ENCODE measurements at places on chromosomes 7 and 10.
A peak's percentile ranks its signal among the peaks of the same experiment; 100 is the strongest.

DNA sequence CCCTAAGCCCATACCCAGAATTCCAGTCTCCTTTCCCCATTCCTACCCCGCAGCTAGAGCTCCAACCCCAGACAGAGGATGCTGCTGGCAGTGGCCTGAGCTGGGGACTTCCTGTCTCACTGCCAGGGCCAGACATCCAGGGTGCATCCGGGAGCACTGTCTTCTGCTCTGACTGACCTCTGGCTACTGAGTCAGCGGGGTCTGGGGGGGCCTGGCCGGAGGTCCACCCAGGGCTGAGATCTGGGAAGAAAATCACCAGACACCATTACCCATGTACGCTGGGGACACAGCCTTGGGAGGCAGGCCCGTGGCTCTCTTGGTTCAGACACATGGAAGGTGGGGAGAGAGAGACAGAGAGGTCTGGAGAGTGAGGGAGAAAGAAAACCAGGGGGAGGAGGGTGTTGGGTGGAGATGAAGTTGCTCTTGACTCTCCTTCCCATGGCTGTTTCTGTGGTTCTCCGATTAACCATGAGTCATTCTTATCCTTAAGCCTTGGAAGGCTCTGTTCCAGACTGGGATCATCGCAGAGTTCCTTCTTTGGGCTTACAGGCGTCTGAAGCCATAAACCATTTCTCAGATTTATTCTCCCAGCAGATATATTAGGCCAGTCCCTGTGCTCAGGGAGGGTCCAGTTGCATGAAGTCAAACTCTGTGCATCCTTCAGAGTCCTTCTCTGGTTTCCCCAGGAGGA is 23.6 kb downstream of the TSPAN15 start:
- no peaks in the 10 kb centered on the region for H3K4me1 ChIP-seq
- no peaks in the 10 kb centered on the region for H3K27me3 ChIP-seq
- DNase-seq = no peak
- peak overlapping the region; percentile 71 for H3K27ac ChIP-seq
- no peak overlapping the region for H3K4me3 ChIP-seq

GRCh38 chr10:44184633-44185314 is 200.1 kb downstream of the CXCL12 start:
- no peak overlapping the region for H3K27ac ChIP-seq
- no peaks in the 10 kb centered on the region for H3K27me3 ChIP-seq
- H3K4me1 ChIP-seq = no peaks in the 10 kb centered on the region
- H3K36me3 ChIP-seq = no peaks in the 10 kb centered on the region
- no peak for DNase-seq

- H3K36me3 ChIP-seq = no peaks in the 10 kb centered on the region
- no peaks in the 10 kb centered on the region for H3K27me3 ChIP-seq
- no peak overlapping the region for H3K27ac ChIP-seq
- no peaks in the 10 kb centered on the region for H3K4me1 ChIP-seq
- H3K4me3 ChIP-seq = no peak overlapping the region
These were observed 147.7 kb upstream of the SLC26A5 start for GRCh38 chr7:103593691-103594090.

DNA sequence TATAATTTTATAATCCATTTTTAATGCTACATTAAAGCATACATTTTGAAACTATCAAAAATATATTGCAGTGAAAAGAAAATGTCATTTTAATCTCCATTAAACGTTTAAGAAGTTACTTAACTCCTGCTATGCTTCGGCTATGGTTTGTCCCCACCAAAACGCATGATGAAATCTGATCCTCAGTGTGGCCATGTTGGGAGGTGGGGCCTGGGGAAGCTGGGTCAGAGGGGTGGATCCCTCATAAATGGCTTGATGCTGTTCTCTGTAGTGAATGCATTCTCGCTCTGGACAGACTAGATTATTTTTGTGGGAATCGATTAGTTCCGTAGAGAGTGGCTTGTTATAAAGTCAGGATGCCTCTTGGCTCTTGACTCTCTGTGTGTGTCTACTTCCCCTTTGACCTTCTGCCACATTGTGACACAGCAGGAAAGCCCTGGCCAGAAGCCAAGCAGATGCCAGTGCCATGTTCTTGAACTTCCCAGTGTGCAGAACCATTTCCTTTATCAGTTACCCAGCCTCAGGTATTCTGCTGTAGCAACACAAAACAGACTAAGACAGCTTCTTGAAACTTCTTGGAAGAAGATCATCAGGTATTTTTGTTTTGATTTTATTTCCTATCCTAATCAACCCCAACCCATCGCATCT is 77.8 kb downstream of the TCERG1L start:
- DNase-seq = no peak
- no peaks in the 10 kb centered on the region for H3K4me1 ChIP-seq
- no peak overlapping the region for H3K27ac ChIP-seq
- H3K36me3 ChIP-seq = no peaks in the 10 kb centered on the region
- no peak overlapping the region for H3K4me3 ChIP-seq

DNA sequence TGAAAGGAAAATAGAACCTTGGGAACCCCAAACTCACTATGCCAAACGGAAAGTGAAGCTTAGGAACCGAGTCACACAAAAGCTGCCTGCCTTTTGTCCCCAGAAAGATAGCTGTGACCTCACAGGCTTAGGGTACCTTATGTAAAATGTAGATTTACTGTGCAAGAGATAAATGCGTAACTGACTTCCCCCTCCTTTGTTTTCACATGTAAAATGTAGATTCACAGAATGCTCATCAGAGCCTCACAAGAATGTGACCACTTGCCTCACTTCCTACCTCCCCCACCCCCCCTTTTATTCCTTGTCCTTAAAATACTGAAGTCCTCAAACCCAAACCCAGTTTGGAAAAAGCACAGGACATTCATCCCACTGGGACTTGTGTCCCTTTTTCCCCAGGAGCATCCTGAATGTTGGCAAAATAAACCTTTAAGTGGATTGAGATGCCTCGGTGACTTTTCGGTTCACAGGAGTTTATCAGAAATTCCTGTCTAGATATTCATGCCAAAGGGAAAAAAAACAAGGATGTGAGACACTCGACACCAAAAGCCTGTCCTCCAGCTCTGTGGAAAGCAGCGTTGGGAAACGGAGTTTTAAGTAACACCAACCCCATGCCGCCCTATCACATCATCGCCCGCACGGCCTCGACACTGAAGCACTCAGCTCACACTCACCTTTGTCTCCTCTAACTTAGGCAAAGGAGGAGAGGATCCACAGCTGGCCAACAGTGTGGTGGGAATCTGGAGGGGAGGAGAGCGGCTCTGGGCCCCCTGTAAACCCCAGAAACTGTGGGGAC is 45.9 kb downstream of the SVIL start:
- no peaks in the 10 kb centered on the region for H3K27me3 ChIP-seq
- H3K4me3 ChIP-seq = no peak overlapping the region
- no peaks in the 10 kb centered on the region for H3K4me1 ChIP-seq

Measured in kidney (tissue), 22 donors.